ENCODE measurements at places on chromosomes 4 and X.

DNA sequence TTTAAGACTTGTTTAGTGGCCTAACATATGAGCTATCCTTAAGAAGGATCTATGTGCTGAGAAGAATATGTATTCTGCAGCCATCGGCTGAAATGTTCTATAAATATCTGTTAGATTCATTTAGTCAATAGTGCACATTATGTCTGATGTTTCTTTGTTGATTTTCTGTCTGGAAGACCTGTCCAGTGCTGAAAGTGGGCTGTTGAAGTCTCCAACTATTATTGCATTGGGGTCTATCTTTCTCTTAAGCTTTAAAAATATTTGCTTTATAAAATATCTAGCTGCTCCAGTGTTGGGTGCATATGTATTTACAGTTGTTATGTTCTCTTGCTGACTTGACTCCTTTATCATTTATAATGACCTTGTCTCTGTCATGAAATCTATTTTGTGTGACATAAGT lies 9.4 kb upstream of the BLTP1 start:
- no peak for DNase-seq

- DNase-seq = no peak
Observed at GRCh38 chr4:56655627-56656345, 25.3 kb downstream of the HOPX start.

GRCh38 chrX:40153345-40154249 lies 55.8 kb upstream of the BCOR start:
- no peak for DNase-seq

DNA sequence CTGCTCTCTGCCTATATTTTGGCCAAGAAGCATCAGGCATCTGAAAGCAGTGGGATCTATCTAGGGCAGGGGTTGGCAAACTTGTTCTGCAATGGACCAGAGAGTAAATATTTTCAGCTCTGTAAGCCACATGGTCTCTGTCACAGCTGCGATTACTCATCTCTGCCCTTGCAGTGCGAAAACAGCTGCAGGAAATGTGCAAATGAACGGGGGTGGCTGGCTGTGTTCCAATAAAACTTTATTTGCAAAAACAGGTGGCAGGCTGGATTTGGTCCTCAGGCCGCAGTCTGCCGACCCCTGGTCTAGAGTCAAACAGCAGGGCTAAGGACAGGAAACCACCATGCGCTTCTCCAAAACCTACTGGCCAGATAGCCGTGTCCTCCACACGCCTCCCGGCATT lies 48.6 kb downstream of the ACOX3 start:
- DNase-seq = no peak

DNA sequence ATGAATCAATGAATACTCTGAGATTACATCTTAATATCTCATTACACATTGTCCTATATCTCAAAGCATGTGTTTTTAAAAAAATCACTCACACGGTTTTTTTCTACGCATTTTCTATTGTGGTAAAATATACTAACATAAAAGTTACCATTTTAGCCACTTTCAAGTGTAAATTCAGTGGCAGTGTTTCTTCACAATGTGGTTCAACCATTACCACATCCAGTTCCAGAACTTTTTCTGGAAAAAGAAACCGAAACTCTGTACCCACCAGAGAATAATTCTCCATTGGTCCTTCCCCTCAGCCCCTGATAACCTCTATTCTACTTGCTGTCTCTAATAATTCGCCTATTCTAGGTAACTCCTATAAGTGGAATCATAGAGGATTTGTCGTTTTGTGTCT lies 35.3 kb upstream of the ACSL1 start:
- no peak for DNase-seq

GRCh38 chr4:184938871-184939270 lies 79.4 kb upstream of the HELT start:
- DNase-seq = no peak

DNA sequence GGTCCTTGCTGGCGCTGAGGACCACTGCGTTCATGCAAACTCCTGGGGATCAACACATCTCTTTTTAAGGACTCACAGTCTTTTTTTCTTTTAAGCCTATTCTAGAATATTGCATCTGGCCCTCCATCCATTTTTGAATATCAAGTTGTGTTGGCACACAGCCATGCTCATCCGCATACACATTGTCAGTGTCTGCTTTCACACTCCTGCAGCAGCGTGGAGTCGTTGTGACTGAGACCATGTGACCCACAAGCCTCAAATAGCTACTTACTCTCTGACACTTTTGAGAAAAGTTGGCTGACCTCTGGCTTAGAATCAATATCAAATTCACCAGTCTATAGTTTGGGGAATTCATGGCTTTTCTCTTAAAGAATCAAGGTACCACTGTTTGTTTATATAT lies 191.8 kb upstream of the S100G start:
- DNase-seq = no peak

- no peak for DNase-seq
Observed at GRCh38 chr4:148061141-148061481, 329.2 kb downstream of the ARHGAP10 start.

DNA sequence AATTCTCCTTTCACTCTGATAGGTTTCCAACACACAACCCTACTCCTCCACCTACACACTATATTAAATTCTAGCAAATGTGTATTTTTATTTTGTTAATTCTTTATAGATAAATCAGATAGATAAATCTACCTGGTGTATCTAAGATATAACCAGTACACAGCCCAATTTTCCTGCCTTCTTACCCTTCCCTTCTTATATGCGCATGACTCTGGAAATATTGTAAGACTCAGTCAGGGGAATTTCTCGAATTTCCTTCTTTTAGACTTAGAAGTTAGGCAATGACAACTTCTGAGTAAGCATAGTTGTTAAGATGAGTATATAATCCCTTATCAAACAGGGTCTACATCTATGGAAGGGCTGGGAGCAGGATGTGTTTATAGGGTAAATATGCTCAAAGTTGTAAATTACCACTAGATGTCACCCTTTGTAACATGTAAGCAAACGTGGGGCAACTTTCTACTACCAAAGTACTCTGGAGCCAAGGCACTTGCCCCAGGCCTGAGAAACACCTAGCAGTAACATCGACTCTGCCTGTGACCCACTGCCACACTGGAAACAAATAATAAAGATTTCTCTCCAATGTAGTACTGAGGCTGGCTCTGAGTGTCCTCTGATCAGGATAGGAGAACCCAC lies 444.7 kb downstream of the IQCM start:
- no peak for DNase-seq

- DNase-seq = no peak
Observed at GRCh38 chr4:160947653-160948052, 1216.1 kb downstream of the FSTL5 start.

- no peak for DNase-seq
Observed at GRCh38 chr4:139986689-139987501, 167.1 kb downstream of the MAML3 start.

DNA sequence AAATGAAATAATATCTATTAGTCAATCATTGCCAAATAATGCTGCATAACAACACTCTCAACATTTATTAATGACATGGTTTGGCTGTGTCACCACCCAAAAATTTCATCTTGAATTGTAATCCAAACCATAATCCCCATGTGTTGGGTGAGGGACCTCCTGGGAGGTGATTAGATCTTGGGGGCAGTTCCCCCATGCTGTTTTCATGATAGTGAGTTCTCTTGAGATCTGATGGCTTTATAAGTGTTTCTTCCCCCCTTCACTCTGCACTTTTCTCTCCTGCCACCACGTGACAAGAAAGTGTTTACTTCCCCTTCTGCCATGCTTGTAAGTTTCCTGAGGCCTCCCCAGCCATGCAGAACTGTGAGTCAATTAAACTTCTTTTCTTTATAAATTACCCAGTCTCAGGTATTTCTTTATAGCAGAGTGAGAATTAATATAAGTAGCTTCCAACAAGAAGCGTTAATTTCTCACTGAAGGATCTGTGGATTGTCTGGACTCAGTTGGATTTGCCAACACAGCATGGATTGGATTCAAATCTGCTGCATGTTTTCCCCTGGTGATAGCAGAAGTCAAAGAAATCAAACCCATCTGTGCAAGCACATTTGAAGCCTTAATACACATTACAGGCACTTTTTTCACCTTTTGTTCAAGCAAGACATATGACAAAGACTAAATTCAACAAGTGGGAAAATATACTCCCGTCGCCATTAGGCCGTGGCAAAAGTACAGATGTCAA lies 216.6 kb downstream of the PDGFC start:
- DNase-seq = no peak

- DNase-seq = no peak
Observed at GRCh38 chr4:21888195-21888976, 60.2 kb downstream of the KCNIP4 start.

GRCh38 chrX:39731735-39732134 lies 366.0 kb downstream of the BCOR start:
- DNase-seq = no peak

DNA sequence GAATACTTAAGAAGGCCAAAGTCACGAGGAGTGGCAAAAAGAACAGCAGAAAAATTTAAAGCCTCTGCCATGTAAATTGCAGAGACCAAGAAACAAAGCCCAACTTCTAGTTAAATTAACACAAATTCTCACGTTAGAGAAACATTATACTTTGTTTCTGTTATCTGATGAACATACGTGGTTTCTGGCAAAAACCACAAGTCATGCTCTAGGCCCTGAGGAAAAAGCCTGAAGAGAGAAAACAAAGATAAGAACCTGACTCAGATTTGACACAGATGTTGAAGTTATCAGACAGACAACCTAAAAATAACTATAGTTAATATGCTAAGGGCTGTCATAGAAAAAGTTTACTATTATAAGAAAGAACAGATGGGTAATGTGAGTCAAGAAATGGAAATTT lies 149.1 kb upstream of the PCDH10 start:
- no peak for DNase-seq

GRCh38 chrX:148610328-148610698 lies 109.9 kb downstream of the AFF2 start:
- no peak for DNase-seq

DNA sequence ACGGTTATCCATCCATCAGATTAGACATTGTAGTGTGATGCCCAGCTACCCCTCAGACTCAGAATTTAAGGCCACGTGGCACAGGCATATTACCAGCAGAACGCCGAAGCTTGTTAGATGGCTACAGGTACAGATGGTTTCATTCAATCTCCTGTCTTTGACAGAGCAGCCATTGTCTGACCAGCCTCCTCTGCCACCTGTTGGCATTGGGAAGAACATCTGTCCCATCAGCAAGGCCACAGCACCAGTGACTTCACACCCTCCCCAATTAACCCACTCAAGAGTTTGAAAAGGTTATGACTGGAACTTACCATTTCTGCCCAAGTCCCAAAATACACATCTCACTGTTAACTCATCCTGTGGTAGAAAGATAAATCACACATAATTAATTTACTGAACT lies 22.0 kb upstream of the PHKA2 start:
- no peak for DNase-seq

GRCh38 chr4:94621491-94622080 lies 136.2 kb upstream of the BMPR1B start:
- DNase-seq = no peak

DNA sequence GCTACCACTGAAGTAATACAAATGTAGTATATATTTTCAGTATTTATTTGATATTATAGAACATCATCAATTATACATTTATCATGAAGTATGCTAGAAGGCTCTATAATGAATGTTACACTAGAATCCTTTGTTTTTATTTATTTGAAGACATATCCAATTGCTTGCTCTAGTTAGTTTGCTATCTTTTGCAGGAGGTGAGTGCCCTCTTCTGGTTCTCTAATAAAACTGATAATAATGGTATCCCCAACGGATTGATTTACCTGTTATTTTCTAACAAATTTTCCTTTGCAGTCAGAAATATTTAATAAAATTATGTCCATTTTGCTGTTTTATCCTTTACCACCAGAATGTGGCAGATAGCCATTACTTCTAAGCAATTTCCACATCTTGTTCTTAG lies 274.3 kb upstream of the TACR3 start:
- no peak for DNase-seq

DNA sequence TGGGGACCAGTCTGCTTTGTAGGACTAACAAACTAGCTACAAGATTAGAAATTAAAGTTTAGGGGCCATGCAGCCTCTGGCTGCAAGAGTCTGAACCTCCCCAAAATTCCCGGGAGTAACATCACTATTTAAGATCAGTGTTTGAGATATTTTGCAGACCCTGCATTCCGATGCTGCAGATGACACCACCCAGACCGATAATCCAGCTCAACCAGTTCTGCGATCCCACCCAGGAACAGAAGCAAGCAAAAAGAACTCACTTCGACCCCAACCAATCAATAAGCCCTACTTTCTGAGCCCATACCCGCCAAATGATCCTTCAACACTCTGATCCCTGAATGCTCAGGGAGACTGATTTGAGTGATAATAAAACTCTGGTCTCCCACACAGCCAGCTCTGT lies 877.8 kb downstream of the FAT4 start:
- DNase-seq = no peak

DNA sequence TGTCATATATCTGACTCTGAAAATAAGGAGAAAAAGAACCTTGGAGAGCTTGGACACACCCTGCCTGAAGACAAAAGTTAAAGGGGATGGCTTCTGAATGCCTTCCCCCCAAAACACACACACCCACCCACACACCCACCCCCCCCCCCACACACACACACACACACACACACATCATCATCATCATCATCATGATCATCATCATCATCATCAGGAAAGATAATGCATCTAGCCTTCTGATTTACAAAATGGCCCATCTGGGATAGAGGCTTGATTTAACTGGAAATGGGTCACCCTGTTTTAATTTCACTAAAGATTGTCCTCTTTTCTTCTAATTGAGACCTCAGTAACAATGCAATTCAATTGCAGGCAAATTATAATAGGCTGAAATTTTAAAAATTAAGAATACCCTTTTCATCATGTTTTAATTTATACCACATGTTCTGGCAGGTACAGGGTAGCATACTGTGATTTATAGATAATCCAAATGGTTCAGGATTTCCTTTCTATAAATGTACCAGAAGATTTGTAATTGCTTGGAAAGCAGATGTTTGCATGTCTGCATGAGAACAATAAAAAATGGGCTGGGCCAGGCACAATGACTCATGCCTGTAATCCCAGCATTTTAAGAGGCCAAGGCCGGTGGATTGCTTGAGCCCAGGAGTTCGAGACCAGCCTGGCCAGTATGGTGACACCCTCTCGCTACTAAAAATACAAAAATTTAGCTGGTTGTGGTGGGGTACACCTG lies 56.5 kb downstream of the TRIM2 start:
- DNase-seq = no peak

DNA sequence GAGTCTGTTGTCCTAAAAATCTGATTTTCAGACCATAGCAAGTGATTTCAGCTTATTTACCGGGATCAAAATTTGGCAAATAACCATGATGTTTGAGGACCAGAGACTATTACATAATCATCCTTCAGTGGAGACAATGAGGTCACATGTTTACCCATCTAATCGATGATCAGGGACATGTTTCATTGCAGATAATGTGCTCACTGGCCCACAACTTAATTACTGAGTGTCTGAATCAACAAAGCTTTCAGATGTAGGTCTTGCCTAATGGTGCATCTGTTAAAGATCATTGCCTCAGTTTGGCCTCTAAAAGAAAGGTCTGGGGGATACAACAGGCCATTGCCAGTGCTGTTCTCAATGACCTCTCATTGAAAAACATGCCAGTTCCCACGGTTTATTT lies 42.8 kb upstream of the KLHL34 start:
- DNase-seq = no peak

All from stimulated activated CD8-positive, alpha-beta memory T cell treated with anti-CD3 and anti-CD28 coated beads, Interleukin-7, amount 100 ng/mL, for 4 hours (primary cell).